SK-N-MC (cell line): ENCODE measurements at places on chromosomes 11 and 22.

GRCh38 chr11:75576017-75576416, 14.0 kb downstream of the SERPINH1 start:
- no peak for DNase-seq

DNA sequence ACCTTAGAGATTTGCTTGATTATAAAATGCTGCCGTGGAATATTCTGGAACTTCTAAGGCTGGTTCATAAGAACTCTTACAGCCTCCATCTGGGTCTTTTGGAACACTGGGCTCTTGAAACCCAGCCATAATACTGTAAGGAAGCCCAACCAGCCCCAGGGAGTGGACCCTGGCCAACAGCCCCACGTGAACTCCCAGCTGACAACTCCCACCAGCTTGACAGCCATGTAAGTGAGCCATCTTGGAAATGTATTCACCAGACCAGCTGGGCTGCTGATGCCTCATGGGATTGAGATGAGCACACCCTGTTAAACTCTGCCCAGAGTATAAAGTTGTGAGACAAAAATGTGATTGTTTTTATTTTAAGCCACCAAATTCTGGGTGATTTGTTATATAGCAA, 378.7 kb upstream of the RAG2 start:
- no peak for DNase-seq

DNA sequence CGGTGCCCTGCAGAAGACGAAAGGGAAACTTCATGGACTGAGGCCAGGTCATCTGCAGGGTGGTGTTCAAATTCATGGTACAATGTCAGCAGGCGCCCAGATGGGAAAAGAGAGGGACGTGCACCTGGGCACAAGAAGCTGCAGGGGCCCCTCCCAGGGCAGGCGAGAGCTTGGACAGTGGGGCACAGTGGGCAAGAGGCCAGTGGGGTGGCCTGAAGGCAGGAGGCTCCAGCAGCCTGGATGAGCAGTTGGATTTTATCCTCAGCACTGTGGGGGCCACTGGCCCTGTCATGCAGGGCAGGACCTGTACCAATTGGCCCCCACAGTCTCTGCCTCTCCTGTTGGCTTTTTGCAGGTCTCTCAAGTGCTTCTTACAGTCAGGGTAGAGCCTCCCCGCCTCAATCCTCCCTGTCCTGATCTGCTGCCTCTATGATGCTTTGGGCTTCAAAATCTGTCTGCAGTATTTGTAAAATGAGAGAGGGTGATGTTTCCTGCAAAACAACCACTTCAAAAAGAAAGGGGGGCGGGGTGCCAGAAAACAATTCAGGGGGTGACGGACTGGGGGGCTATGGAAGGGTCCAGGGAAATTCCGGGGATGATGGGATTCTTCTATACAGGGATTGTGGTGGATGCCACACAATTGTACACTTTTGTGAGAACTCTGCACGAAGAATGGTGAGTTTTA, 1.7 kb upstream of the BID start:
- no peak for DNase-seq

GRCh38 chr11:14070896-14071295, 108.4 kb downstream of the SPON1 start:
- DNase-seq, result no peak

DNA sequence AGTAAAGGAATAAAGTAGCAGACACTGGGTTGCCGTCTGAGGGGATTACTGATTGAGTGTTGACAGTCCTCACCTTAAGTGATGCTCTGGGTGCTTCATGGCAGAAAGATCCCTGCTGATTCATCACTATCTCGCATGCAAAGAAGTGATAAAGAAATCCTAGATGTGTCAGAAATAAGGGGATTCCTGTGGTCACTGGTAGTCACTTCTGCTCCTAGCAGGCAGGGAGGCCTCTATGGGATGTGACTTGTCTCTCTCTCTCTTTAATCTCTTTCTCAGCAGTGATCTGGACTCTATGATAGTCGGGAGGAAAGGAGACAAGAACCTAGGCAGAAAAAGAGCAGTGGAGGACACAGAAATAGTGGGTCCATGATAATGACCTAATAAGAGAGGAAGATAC, 30.9 kb upstream of the OR56A1 start:
- DNase-seq, result no peak

DNA sequence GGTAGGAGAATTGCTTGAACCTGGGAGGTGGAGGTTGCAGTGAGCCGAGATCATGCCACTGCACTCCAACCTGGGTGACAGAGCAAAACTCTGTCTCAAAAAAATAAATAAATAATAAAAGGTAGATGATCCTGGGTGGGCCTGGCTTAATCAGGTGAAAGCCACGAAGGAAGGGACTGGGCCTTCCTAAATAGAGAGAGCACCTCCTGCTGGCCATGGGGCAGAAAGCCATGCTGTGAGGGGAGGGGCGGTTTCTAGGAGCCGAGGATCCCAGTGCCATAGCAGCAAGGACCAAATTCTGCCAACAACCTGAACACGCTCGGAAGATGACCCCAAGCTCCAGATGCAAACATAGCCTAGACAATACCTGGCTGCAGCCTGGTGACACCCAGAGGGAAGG, 24.5 kb upstream of the DGKZ start:
- DNase-seq, result no peak

GRCh38 chr11:115676768-115677167, 172.6 kb upstream of the CADM1 start:
- DNase-seq, result no peak

DNA sequence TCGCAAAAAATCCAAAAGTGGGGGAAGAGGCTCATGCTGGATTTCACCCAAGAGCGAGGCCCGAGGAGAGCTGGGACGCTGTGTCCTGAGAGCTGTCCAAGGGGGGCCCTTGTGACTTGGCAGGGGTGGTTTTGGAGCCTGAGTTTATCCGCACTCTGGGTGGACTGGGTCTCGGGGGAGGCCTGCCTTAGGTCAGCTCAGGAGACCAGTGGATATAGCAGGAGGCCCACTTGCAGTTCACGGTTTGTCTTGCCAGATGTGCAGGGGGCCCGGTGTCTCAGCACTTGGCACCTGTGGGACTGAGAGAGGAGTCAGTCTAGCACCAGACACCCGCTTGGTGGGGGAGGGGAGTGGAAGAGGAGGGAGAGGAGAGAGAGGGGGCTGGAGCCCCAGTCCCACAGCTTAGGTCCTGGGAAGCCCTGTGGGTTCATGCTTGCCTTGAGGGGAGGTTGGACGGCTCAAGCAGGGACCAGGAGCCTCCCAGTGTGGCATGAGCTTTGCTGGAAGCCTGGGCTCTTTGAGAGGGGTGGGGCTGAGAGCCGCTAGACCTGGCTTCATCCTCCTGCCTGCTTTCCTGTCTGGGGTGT, 33.4 kb downstream of the PARVB start:
- no peak for DNase-seq

- no peak for DNase-seq
Observed at GRCh38 chr11:96050435-96051182, 126.7 kb upstream of the MTMR2 start.

GRCh38 chr11:79431535-79431934, 9.3 kb downstream of the TENM4 start:
- DNase-seq, result no peak

- DNase-seq, result no peak
Observed at GRCh38 chr11:13338019-13338426, 60.4 kb downstream of the BMAL1 start.

GRCh38 chr11:94332814-94333213, 28.4 kb downstream of the IZUMO1R start:
- no peak for DNase-seq
